CD4-positive, alpha-beta T cell treated with Interferon gamma for 1 hour (primary cell): ENCODE measurements at places on chromosomes 13 and 19.
A peak's percentile ranks its signal among the peaks of the same experiment; 100 is the strongest.

- peak; percentile 69 for DNase-seq
Observed at GRCh38 chr19:40614622-40615411, 13.6 kb downstream of the LTBP4 start.

GRCh38 chr13:94765814-94766213 lies 53.5 kb upstream of the SOX21 start:
- DNase-seq: no peak

DNA sequence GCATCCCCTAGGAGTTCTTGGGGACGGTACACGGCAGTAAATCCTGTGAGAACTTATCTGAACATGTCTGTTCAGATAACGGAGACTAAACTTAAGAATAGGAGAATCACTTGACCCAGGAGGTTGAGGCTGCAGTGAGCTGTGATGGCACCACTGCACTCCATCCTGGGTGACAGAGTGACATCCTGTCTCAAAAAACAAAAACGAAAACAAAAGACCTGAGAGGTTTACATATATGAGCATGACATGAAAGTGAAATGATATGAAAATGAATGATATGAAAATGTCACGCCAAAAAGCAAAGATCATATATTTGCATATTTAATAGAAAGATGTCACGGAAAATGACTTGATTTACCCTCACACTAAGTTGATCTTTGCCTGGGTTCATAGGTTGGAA lies 5.8 kb downstream of the ZNF175 start:
- no peak for DNase-seq

DNA sequence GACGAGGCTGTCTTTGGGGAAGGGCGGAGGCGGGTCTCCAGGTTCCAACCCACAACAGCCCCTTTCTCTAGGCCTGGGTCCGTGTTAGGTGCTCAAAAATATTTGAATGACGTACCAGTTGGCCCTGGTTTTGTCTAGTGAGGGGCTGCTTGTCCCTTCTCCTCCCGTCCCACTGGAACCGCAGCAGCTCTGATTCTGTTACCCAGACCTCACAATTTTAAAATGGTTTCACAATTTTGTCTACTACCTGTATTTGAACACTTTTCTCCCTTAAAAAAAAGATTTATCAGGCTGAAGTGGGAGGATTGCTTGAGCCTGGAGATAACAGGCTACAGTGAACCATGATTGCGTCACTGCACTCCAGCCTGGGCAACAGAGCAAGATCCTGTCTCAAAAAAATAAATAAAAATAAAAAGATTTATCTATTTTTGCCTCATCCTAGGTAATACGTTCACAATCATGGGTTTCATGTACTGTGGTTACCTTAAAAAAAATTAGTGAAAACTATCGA lies 1.3 kb upstream of the IRF2BP1 start:
- no peak for DNase-seq

DNA sequence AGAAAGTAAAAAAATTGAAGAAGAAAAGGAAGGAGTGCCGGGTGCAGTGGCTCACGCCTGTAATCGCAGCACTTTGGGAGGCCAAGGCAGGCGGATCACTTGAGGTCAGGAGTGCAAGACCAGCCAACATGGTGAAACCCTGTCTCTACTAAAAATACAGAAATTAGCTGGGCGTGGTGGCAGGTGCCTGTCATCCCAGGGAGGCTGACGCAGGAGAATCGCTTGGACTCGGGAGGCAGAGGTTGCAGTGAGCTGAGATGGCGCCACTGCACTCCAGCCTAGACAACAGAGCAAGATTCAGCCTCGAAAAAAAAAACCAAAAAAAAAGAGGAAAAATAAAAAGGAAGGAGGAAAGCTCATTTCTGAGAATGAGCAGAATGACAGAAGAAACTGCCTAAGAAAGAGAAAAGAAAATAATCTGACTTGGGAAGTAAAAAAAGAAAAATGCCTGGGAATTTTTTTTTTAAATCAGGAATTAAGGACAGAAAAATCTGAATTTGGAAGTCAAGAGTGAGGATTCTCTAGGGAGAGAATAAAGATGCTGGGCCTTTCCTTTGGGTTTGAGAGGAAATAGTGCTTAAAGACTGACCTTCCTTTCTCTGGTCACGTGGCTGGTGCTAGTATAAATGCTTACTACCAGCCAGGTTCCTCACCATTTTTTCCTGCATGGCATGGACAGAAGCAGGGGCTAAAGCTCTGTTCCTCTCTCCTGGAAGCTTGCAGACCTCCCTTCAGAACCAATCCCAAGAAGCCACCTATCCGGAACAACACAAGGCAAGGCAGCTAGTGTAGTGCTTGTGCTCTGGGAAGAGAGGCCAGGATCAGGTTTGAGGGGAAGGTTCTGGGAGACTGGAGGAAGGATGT lies at the start of gene FFAR2:
TSS of gene FFAR2 (plus strand) at position 652 of the 864 bp plus-strand sequence. CDS start 1,458 bp downstream, outside the sequence.
- peak; percentile 59 for DNase-seq

- DNase-seq: no peak
Observed at GRCh38 chr13:44160591-44161191, 212.9 kb upstream of the SERP2 start.

- DNase-seq: no peak
Observed at GRCh38 chr13:95403349-95404140, 102.3 kb upstream of the ABCC4 start.

DNA sequence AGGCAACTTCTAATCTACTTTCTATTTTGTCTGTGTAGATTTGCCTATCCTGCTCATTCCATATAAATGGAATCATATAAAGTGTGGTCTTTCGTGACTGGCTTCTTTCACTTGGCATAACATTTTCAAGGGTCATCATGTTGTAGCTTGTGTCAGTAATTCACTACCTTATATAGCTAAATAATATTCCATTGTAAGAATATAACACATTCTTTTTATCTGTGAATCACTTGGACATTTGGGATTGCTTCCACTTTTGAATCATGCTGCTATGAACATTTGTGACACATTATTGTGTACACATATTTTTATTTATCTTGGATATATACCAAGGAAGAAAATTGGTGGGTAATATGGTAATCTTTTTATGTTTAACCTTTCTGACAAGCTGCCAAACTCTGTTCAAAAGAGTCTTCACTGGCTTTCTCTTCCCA lies 89.0 kb upstream of the CSNK1A1L start:
- DNase-seq: no peak

- DNase-seq: no peak
Observed at GRCh38 chr19:7619671-7620441, 9.5 kb downstream of the XAB2 start.

GRCh38 chr13:67119481-67119894 lies 110.6 kb downstream of the PCDH9 start:
- DNase-seq: no peak

- no peak for DNase-seq
Observed at GRCh38 chr19:45939792-45940514, 25.4 kb upstream of the NANOS2 start.
